CD4-positive, CD25-positive, alpha-beta regulatory T cell (primary cell): ENCODE measurements at places on chromosomes 4 and X. TPM values are rescaled to one million over a fixed set of nuclear protein-coding genes. Genes with fewer than 3 reads are reported as not detected.

ZCCHC4 gene
- 9.5 TPM for total RNA-seq

GRCh38 chr4:610411-611261, 14.7 kb upstream of the PDE6B start:
- DNase-seq, result no peak

MXRA5 gene
- not detected for total RNA-seq

- peak; percentile 74 for DNase-seq
These were observed 83.3 kb downstream of the DDIT4L start for GRCh38 chr4:100106982-100107381.

DNA sequence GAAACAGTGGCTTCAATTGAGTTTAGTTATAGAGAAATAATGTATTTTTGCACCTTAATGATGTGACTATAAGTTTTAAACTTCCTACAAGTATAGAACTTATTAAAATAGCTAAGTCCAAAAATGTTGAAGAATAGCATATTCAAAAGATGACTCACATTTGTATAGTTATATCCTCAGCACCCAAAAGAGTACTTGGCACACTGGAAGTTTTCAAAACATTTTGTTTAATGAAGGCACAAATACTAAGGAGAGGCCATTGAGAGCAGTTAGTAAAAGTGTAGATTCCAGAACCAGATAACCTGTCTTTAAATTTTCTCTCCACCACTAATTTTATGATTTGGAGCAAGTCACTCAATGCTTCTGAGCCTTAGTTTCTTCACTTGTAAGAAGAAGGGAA, 226.9 kb upstream of the MID1 start:
- DNase-seq, result no peak
